NCI-H187 (cell line): ENCODE measurements at places on chromosomes 11 and 22.

- DNase-seq: no peak
These were observed 142.8 kb downstream of the MAML2 start for GRCh38 chr11:96200243-96200642.

DNA sequence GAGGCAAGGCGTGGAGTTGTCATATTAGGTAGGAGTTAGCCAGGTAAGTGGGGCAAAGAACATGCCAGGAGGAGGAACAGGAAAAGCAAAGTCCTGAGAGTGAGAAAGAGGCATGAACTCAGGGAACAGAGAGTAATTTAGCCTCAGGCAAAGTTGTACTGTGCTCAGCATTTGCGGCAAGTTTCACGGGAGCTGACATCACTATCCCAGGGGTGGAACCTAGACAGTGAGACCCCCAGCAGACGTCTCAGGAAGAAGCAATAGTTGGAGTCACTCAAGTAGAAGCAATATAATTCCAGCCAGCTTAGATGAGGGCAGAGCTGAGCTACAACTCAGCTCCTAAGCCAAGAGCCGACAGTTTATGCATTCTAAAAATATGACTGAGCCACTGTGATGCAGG is 426.0 kb upstream of the ISX start:
- no peak for DNase-seq

- no peak for DNase-seq
These were observed 153.2 kb upstream of the E2F8 start for GRCh38 chr11:19393941-19394340.

DNA sequence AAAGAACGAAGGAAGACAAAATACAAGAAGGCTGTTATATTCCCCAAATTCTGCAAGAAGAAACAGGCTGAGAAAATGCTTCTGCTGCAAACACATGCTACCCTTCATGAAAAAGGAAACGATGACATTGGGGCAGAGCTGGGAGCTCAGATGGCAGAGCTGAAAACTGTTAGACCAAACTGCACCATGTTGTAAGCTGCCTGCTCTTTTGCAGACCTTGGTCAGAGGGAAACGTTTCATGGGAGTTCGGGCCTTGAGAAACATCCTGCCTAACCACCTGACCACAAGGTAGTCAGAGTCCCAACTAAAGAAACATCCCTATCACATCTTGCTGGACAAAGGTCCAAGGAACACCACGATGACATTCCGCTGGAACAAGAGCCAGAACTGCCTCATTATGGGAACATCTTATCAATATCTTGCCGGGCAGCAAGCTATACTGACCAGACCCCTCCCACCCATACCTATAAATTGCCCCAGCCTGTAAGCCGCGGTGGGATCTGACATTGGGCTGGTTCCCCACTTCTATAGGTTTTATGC is 110.7 kb upstream of the CTSC start:
- DNase-seq: no peak

- DNase-seq: no peak
These were observed 4.2 kb upstream of the IGF2 start for GRCh38 chr11:2143477-2143798.

- DNase-seq: no peak
These were observed 369 bp downstream of the XRRA1 start for GRCh38 chr11:74948546-74948897.

DNA sequence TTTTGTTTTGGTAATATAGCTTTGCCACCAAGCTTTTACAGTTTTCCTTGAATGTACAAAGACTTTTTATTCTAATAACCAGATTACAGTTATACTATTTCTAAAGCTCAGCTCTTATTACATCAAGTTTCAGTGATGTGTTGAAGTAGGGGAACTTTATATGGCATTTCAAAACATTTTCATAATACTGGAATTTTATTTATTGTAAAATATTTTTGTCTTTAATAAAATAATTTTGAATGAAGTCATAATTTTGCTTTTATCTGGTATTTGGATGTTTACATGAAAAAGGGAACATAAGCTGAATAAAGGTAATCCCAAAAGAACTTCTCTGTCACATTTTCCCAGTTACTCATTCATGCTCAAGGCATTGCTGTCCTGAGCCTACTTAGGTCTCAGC is 34.7 kb downstream of the RTN3 start:
- no peak for DNase-seq

GRCh38 chr11:132691848-132692550 is 840.3 kb downstream of the OPCML start:
- DNase-seq: no peak
